ENCODE measurements at places on chromosomes 1 and 21.
A peak's percentile ranks its signal among the peaks of the same experiment; 100 is the strongest.

- no peak for DNase-seq
Observed at GRCh38 chr1:185080422-185080821, 35.1 kb downstream of the RNF2 start.

DNA sequence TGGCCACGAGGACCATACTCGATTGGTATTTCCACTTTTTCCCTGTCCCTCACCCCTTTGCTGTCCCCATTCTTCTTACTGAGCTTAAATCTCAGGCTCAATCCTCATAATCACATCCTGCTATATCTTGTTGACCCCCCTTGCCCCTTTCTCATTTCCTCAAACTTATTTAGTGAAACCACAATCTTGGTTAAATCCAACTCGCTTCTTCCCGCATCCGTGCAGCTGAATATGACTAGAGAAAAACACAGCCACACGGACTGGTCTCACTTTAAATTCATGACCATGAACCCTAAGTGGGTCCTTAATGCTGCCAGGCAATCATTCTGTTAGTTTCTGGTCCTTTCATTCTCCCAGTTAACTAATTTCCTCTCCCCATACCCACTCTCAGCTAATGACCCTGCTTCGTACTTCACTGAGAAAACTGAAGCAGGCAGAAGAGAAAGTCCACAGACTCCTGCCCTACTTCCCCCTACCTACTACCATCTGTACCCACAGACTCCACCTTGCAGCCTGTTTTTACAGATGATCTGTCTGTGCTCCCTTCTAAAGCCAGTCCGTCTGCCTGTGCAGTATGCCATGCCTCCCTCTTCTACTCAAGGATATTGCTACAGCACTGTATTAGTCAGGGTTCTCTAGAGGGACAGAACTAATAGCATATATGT lies 96.8 kb upstream of the LMO4 start:
- DNase-seq: no peak

- no peak for DNase-seq
Observed at GRCh38 chr1:81730881-81731280, 69.9 kb upstream of the ADGRL2 start.

DNA sequence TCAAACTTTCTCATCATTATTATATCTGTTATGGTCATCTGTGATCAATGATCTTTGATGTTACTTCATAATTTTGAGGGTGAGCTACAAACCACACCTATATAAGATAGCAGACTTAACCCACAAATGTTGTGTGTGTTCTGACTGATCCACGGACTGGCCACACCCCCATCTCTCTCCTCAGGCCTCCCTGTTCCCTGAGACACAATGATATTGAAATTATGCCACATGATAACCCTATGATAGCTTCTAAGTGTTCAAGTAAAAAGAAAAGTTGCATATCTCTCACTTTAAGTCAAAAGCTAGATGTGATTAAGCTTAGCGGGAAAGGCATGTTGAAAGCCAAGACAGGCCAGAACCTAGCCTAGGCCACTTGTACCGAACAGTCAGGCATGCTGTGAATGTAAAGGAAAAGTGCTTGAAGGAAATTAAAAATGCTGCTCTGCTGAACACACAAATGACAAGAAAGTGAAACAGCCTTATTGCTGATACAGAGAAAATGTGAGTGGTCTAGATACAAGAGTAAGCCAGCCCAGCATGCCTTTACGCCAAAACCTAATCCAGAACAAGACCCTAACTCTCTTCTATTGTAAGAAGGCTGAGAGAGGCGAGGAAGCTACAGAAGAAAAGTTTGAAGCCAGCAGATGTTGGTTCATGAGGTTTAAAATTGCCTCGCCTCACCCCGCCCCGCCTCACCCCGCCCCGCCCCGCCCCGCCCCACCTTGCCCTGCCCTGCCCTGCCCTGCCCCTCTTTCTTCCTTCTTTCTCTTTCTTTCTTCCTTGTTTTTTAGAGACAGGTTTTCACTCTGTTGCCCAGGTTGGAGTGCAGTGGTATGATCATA lies 16.5 kb downstream of the CTSS start:
- DNase-seq: no peak

- DNase-seq: no peak
Observed at GRCh38 chr1:25566176-25566729, 22.8 kb downstream of the LDLRAP1 start.

GRCh38 chr1:6753320-6754140 lies 31.7 kb upstream of the CAMTA1 start:
- DNase-seq: no peak

- DNase-seq: no peak
Observed at GRCh38 chr1:247177755-247178154, 5.9 kb upstream of the ZNF124 start.

DNA sequence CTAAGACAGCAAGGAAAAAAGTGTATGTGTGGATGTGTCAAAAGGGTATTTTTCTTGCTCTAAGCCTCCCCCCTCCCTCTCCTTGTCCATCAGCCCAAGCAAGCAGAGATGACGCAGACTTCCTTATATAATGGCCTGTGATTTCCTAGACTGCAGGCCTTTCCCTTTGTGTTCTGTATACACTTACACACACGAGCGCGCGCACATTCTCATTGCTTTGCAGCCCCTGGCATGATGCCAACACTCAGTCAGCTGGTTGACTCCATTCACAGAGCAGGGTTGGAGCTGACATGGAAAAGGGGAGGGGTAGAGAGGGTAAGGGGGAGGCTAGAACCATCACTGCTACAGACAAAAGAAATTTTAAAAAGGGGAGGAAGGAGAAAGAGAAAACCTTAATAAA lies 41.8 kb downstream of the GATAD2B start:
- DNase-seq: peak; percentile 100

GRCh38 chr1:82806133-82806532 lies 1005.4 kb downstream of the ADGRL2 start:
- DNase-seq: no peak

DNA sequence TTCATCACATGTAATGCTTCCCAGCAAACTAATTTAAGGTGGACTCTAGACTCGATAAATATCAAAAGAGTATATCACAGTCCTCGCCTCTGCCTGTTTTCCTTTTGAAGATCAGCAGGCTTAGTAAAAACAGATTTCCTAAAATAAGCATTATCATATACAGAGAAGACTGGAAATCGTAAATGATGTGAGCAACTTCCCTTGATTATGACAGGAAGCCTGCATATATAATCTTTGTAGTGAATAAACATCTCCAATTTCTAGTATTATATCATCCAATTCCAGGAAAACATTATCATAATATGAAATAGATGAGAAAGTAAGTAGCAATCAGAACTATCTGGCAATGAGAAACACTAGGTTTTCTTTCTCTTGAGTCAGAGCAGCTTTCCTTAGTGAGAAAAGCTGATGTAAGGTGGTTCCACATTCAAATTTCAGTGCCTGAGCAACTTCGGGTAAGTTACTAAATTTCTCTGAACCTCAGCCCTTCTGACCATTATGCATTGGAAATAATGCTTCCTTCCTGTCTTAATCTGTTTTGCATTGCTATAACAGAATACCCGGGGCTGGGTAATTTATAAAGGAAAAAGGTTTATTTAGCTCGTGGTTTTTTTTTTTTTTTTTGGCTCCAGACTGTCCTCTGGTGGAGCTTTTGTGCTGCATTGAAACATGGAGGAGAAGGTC lies 12.6 kb upstream of the POU2F1 start:
- no peak for DNase-seq

GRCh38 chr1:89037186-89037585 lies 14.5 kb upstream of the GBP3 start:
- no peak for DNase-seq

DNA sequence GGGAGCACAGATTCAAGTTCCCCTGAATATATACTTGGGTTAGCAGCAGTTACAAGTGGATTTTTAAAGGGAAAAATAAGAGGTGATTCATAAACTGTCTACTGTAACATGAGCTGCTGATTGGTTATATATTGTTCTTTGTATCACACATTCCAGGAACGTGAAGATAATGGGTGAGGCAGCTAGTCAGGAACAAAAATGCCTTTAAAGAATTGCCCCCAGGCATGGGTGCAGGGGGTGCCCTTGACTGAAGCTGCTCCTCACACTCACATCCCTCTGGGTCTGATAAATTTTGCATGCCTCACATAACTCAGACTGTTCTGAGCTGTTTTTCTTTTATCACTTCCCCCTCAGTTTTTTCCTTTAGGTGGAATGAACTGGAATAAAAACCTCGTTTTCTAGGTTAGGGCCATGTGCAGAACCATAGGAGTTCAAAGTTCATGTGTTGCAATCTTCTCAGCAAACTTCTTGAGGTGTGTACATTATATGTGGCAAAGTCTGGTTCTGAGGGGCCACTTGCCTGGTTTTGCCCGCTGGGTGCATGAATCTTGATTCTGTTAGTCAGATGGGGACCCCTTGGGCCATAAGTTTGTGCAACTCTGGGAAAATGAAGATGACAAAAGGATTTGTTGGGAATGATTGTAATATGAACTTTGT lies 21.1 kb downstream of the TBX19 start:
- no peak for DNase-seq

DNA sequence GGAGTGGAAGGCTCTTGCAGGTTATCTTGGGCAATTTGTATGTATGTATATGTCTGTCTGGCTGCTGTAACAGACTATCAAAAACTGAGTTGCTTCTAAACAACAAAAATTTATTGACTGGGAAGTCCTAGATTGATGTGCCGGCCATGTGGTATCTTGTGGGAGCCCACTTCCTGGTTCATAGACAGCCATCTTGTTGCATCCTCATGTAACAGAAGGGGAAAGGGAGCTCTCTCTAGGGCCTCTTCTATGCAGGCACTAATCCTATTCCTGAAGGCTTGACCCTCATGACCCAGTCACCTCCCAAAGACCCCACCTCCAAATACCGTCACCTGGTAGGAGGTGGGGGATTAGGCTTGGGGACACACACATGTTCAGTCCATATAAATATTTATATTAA lies 9.2 kb downstream of the GIPC2 start:
- no peak for DNase-seq

DNA sequence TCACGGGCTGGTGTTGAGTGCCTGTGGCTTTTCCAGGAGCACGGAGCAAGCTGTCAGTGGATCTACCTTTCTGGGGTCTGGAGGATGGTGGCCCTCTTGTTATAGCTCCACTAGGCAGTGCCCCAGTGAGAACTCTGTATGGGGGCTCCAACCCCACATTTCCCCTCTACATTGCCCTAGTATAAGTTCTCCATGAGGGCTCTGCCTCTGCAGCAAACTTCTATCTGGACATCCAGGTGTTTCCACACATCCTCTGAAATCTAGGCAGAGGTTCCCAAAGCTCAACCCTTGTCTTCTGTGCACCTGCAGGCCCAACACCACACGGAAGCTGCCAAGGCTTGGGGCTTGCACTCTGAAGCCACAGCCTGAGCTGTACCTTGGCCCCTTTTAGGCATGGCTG lies 157.3 kb downstream of the MRPL39 start:
- no peak for DNase-seq

- peak; percentile 70 for DNase-seq
Observed at GRCh38 chr1:230268371-230269170, 157.6 kb downstream of the PGBD5 start.

GRCh38 chr1:236172041-236172579 lies 29.8 kb downstream of the GPR137B start:
- DNase-seq: no peak

GRCh38 chr1:53014791-53015507 lies 47.1 kb upstream of the PODN start:
- DNase-seq: peak; percentile 78

DNA sequence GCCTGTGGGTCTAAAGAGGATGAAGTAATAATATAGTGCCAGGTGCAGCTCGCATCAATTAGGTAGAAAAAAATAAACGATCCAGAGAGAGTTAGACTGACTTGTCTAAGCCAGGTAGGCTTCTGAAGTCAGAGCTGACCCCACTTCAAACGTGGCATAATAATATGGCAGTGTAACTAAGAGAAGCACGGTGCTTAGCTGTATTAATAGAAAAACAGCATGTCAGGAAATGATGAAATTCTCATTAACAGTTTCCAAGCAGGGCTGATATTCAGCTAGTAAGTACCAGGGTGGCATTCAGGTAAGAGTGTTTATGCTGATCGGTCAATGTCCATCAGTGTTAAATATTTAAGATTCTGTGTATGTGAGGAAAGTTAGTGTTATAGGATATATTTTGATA lies 145.8 kb upstream of the SAMSN1 start:
- no peak for DNase-seq

GRCh38 chr1:201966171-201966570 lies 10.9 kb downstream of the TIMM17A start:
- no peak for DNase-seq

- DNase-seq: no peak
Observed at GRCh38 chr1:230865062-230865817, 3.1 kb downstream of the C1orf198 start.

- DNase-seq: no peak
Observed at GRCh38 chr1:94100785-94101612, 19.9 kb downstream of the ABCA4 start.

DNA sequence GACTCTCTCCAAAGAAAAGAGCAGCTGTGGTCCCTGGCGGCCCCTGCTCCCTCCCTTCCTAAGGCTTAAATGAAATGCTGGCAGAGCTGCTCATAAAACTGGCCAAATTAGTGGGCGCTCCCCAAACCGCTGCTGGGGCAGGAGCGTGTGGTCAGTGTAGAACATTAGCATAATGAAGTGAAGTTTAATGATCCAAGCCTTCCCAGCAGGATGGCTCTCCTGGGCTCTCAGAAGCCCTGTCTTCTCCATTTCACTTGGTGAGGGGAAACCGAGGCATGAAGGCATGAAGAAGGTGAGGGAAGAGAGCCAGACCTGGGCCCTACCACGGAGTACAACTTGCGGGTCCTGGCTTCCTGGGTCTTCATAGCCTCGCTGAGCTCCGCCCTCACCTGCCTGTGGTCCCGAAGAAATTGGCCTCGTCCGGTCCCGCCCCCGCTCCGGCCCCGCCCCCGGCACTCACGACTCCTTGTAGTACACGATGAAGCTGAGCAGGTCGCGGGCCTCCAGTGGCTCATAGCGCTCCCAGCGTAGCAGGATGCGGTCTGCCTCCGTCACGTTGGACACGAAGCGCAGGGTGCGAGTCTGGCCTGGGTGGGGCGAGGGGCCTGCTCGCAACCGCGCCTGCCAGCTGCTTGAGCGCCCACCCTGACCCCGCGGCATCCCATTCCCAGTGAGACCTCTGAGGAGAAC lies 10.3 kb downstream of the INSRR start:
- no peak for DNase-seq

GRCh38 chr1:10788592-10789006 lies 7.8 kb downstream of the CASZ1 start:
- peak; percentile 22 for DNase-seq

DNA sequence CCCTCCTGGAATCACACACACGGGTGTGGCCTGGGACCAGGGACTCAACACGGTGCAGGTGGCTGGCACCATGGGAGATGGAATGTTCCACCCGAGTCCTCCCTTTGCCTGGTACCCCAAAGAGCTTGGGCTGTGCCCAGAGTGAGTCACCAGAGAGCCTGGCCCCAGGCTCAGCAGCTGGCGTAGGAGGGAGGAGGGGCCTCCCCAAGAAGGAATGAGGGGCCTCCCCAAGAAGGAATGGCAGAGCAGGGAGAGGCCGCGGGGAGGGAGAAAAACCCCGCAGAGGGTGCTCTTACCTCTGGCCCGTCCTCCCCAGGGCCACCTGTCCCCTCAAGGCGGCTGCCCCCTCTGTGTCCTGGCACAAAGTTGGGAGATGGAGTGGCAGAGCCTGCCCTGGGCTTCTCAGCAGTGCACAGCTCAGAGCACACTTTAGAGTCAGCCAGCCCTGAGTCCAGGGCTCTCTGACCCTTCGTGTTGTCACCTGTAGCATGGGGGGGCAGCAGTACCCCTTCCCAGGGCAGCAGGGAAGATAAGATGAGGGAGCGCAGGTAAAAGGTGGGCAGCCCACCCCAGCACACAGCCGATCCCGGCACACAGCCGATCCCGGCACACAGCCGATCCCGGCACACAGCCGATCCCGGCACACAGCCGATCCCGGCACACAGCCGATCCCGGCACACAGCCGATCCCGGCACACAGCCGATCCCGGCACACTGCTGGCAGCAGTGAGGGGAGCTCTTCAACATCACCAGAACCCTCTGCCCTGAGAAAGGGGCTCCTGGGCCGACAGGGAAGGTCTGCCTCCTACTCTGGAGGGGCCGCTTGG lies 20.2 kb upstream of the KCNAB2 start:
- DNase-seq: no peak
